Activated T-helper 1 cell treated with anti-CD3 and anti-CD28 coated beads, Interleukin-2, amount 50 U/mL, for 16 hours (primary cell): ENCODE measurements at places on chromosomes 13 and 19.
A peak's percentile ranks its signal among the peaks of the same experiment; 100 is the strongest.

DNA sequence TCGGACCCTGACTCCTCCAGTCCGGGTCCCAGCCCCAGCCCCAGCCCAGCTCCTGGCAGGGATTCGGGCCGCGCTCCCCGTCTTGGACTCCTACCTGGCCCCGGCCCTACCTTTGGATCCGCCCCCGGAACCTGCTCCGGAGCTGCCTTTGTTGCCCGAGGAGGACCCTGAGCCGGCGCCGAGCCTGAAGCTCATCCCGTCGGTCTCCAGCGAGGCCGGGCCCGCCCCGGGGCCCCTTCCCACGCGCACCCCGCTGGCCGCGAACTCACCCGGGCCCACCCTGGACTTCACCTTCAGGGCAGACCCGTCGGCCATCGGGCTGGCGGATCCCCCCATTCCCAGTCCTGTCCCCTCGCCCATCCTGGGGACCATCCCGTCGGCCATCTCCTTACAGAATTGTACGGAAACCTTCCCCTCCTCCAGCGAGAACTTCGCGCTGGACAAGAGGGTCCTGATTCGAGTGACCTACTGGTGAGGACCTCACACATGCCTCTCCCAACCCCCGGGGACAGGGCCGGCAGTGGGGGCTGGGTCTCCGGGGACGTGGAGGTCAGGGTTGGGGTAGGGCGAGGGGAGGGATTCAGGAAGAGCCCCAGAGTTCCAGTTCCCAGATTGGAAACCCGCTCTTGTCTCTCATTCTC is 732 bp downstream of the SELENOV start:
- DNase-seq, result no peak

DNA sequence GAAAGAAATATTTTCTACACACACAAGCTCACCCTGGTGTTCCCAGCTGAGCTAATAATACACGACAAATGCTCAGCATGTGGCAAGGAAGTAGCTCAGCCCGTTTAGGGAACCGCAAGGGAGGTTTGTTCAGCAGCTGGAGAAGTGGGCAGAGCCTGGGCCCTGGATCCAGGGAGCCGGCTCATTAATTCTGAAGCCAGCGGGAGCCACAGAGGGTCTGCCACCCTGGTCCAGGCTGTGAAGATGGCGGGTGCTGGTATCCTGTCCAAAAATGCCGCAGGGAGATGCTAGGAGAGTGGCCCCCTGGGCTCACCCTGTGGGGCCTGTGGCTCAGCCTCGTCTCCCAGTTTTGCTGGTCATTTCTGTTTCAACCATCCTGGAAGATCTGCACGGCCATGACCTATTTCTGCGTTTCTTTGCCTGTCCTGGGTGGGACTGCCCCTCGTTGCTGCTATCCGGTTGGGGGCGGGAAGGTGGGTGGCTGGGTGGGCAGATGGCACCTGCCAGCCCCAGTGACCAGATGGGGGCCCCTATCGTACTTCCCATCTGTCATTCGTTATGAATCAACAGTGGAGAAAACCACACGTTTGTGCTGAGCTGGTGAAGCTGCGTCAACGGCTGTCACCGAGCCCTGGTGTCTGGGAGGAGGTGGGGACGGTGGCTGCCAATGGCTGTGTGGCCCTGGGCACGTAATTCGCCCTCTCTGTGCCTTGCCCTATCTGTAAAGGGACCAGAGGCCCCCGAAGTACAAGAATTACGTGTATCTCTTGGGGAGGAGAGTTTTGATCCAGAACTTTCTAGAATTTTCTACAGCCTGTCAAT is 2.7 kb upstream of the GNA15 start:
- DNase-seq, result peak; percentile 66

- no peak for DNase-seq
These were observed 61.6 kb downstream of the UNC13A start for GRCh38 chr19:17626456-17627015.

- no peak for DNase-seq
These were observed 226.8 kb downstream of the PCDH17 start for GRCh38 chr13:57858376-57858775.

- no peak for DNase-seq
These were observed 61.4 kb downstream of the SLC10A2 start for GRCh38 chr13:103004661-103005345.
